NCI-H446 (cell line): ENCODE measurements at places on chromosomes 7 and 10.

DNA sequence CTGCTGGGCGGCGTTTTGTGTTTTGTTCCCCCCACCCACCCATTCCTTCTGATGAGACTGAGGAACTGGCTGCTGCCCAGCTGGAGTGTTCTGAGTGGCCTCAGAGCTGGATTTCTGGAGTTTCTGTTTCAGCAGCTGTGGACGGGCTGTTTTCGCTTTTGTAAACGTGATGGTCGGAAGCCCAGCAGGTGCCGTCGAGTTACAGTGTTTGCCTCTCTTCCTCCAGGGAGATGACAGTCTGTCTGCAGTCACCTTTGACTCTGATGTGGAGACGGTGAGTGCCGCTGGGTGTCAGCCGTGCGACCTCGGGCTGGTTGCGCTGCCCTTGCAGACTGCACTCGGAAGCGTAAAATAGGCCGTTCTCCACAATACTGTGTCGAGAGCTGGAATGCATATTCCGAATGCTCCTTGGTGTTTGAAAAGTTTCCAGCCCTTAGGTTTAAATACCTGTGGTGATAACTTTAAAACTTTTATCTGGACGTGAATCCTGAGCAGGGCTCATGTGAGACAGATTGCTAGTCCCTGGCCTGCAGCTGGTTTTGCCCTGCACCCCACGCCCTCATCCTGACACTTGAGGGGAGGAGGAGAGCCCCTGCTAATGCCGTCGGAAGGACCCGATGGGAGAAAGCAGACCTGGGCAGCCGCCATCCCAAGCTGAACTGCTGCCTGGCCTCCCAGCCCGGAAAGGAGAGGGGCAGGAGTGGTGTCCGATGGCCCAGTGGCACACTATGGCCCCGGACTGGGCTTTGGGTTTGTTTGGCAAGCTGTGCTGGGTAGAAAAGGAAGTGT is 8.3 kb downstream of the IQCE start:
- DNase-seq = no peak

DNA sequence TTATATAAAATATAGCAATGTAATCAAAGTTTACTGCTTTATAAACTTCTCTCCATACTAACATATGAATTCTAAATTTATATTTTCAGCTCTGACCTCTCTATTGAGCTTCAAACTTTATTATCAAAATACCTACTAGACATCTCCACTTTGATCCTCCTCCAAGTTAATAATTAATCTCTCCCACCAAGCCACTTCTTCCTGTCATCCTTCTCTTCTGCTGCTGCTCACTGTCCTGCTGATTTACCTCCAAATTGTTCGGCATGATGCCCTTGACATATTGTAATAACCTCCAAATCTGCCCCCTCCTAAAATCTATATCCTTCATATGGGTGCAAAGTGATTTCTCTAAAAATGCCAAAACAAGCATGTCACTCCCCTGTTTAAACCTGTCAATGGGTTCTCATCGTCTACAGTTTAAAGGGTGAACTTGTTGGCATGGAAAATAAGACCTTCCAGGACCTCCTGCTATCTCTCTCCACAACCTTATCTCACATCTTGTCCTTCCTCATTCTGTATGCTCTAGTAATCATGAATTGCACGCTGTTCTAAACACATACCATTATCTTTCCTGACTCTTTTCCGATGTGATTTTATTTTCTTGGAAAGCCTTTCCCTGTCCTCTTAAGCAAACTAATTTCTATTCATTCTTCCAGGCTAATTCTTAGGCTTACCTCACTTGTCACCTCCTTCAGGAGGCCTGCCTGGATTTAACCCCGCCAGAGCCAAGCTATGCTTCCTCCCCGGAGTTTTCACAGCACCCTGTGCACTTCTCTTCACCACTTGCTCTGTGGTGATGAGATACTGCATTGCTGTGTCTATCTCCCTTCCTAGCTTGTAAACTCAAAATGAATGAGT is 52.1 kb upstream of the STK17A start:
- DNase-seq = no peak

GRCh38 chr10:23448802-23449570 is 10.1 kb downstream of the OTUD1 start:
- DNase-seq = no peak

DNA sequence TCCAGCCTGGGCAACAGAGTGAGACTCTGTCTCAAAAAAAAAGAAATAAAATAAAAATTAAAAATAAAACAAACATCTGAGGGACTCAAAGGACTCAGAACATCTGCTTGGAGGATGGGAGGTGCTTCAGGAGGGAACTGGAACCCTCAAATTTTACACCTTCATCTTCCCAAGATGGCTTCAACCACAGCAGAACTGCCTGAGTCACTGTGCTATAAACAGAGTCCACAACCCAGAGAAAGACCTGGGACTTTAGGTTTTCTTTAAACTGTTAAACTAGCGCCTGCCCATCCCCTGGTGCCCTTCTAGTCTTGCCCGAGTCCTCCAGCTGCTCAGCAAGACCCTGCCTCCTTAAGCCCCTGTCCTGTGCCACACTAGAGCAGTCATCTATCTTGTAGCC is 40.8 kb downstream of the RGS10 start:
- DNase-seq = no peak

DNA sequence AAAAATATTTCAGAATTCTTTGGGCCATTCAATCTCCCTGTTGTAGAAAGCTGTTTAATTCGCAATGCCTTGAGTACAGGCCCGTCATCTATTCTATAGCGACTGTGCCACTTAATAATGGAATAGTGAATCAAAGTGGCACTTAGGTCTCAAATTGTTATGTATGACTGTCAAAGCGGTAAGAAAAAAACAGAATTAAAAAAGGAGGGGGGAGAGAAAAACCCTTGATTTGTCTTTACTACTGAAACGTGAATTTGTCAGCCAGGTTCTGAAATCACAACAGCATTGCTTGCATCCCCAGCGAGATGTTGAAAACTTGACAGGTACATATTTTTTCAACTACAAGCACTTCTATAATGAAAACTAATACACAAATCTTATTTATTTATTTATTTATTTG is 320.9 kb downstream of the TFEC start:
- no peak for DNase-seq

GRCh38 chr10:89184638-89185037 is 22.5 kb downstream of the CH25H start:
- DNase-seq = no peak

DNA sequence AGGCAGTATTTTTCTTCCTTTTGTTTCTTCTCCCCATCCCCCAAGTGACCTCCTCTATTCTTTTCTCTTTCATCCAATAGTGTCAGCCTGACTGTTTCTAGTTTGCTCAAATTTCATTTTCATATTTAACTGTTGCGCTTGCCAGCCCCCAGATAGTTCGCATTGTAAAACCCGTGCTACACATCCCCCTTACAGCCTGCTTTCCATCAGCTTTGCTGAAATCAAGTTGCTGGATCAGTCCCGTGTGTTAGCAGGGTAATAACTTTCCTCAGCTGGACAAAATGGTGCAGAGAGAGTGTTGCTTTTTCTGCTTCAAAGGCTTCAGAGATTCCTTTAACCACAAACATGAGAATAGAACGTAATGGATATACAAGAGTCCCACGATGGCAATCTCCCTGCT is 180.6 kb upstream of the NPVF start:
- DNase-seq = no peak
